ENCODE measurements at places on chromosomes 7 and 10. TPM values are rescaled to one million over a fixed set of nuclear protein-coding genes. Genes with fewer than 3 reads are reported as not detected.

The CPED1 gene
- total RNA-seq = not detected

The SSBP1 gene
- total RNA-seq = 208 TPM

DNA sequence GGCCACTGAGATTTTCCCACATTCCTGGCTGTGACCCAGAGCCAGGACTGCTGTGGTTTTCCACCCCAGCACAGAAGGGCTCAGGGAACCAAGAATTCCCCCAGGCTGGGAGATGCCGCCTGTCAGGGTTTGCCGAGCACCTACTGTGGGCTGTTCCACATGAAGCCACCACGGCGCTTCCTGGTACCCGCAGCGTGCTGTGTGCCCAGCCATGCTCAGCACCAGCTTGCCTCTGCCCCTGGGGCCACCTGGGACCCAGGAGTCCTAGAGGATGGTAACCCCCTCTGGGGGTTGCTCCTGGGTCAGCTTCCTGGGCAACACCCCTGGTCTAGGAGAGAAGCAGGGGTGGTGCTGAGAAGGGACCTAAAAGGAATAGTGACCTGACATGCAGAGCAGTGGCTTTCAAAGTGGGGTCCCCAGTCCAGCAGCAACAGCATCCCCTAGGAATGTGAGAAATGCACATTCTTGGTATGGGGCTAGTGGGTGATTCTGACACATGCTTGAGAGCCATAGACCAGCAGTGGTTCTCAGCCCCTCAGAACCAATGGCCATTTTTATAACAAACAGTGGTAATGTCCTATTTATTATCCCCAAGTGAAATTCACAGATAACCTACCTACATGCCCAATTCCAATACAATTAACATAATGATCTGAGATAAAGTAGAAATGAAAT, 53.4 kb downstream of the TSPAN15 start:
- no peak for DNase-seq

- DNase-seq = no peak
These were observed 25.9 kb downstream of the LMOD2 start for GRCh38 chr7:123681561-123681960.

GRCh38 chr7:26504411-26505120, 212.9 kb downstream of the SNX10 start:
- DNase-seq = no peak

GRCh38 chr10:93437086-93437945, 44.8 kb downstream of the MYOF start:
- DNase-seq = no peak

DNA sequence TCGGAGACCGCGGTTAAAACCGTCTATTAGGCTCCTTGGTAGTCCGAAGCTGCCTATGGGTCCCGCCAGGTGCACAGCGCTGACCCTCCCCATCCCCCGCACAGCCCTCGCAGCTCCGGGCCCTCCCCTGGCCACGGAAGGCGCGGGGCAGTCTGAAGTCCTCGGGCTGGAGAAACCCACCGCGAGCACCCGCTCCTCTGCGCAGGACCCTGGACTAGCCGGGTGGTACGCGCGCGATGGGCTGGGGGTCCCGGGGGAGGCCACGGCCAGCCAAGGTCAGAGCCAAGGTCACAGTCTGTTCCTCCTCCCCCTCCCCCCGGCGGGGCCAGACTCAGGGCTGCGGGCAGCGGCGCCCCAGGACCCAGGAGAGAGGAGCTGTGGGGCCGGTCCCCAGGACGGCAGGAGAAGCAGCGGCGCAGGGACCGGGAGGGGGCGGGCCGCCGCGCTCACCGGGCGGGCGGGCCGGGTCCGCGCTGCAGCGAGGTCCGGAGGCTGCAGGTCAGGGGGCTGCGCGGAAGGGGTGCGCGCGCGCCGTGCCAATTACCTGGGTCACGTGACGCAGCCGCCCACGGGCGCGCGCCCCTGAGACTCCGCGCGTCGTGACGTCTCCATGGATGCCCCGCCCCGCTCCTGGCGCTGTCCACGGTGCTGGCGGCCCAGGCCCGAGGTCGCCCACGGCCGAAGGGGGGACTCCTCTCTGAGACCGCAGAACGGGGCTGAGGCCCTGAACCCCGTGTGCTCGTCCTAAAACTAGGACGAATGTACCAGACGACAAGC, at the start of gene OGDHL:
Gene OGDHL, minus strand, starts transcription at position 535 of the 777 bp plus-strand sequence. CDS start 3,731 bp downstream, outside the sequence.
- no peak for DNase-seq

DNA sequence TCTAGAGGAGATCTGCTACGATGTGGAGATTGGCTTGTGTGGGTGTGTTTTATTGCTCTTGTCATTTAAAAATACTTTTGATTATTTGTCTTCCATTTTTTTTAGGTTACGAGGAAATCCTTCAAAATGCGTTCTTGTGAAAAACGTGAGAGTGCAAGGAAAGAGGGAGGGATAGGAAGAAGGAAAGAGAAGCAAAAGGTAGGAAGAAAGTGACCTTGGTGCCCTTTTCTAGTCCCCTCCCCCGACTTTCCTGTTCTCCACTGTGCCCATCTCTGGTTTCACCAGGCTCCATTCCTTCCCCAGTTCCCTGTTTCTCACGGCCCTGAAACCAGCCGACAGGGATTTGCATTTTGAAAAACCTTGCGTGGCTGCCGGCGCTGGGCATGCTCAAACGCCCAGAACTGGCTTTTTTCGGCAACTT, 506 bp upstream of the GNAI1 start:
- DNase-seq = no peak

DNA sequence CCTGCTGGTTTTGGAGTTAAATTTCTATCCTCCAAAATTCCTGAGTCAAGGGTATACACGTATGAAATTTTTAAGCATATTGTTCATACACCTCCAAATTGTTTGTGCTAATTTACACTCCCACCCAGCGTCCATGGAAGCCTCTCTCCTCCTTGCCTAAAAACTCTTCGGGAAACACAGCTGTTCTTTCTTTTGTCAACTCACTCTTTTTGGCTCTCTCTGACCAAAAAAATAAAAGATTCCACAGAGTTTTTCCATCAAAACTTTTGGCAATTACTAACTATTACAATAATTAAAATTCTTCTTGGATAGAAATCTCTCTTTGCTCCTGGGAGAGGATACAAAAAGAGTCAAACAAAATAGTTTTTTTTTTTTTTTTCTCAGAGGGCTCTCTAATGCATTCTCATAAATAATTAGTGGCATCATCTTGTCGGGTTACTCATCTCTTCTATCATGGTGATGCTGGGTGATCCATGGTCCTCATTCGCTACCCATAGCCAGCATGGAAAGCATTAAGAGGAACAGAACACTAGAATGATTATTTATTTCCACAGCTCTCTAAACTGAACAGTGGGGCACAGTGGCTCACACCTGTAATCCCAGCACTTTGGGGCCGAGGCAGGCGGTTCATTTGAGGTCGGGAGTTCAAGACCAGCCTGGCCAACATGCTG, 310.7 kb downstream of the SFMBT2 start:
- DNase-seq = no peak

DNA sequence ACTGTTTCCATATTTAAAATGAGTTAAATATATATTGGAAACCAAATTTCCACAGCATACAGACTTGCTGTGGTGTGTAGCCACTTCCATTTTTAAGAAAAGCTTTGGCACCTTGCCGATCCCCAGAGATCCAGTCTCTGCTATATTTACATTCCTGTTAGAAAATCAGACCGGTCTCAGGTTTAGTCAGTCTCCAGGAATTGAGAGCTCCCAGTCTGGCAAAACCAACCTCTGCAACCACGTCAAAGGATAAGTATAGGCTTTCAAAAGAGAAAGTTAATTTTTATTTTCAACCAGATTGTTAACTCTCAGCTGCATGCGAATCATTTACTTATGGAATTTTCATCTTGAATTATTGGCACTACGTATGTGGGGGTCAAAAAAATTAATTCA, 28.2 kb downstream of the PUS7 start:
- no peak for DNase-seq

Data from natural killer cell treated with Interleukin-12 subunit alpha and Interleukin-12 subunit beta and Interleukin-15 and Interleukin-18, amount 100 ng/mL, for 72 hours (primary cell).